CD4-positive, alpha-beta T cell (primary cell): ENCODE measurements at places on chromosomes 2 and 18. TPM values are rescaled to one million over a fixed set of nuclear protein-coding genes. Genes with fewer than 3 reads are reported as not detected.
A peak's percentile ranks its signal among the peaks of the same experiment; 100 is the strongest.

- H3K4me1 ChIP-seq: no peaks in the 10 kb centered on the region
- H3K4me3 ChIP-seq: no peak overlapping the region
- H3K27ac ChIP-seq: no peak overlapping the region
- no peak for DNase-seq
- H3K27me3 ChIP-seq: no peaks in the 10 kb centered on the region
Measured at GRCh38 chr2:10883801-10884478, 27.8 kb upstream of the KCNF1 start.

DNA sequence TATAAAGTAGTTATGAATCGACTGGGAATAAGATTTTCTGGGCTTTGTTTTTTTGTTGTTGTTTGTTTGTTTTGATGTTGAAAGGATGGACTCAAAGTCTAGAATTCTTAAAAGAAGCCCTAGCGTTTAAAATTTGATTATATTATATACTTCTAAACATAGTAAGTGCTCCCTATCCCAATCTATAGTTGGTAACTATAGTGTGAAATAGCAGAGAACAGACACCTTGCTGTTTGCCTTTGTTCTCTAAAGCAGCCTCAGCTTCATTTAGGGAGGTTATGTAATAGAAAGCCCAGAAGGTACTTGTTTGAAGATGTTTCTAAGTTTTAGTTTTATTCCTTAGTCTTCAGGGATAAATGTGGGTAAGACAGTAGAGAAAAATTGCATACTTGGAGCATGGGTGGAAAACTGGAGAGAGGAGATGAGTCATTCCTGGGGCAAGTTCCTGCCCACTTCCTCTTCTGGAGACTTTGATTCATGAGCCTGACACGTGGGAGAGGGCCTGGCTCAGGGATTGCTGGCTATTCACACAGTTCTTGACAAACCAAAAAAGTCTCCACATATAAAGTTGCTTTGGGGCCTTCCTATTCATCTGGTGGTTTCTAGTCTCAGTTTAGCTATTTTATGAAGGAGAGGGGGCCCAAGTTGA lies 131.9 kb downstream of the MYO1B start:
- no peak overlapping the region for H3K4me3 ChIP-seq
- no peaks in the 10 kb centered on the region for H3K36me3 ChIP-seq
- no peaks in the 10 kb centered on the region for H3K27me3 ChIP-seq
- H3K27ac ChIP-seq: no peak overlapping the region

The GNAL gene
- 0.19 TPM for total RNA-seq

DNA sequence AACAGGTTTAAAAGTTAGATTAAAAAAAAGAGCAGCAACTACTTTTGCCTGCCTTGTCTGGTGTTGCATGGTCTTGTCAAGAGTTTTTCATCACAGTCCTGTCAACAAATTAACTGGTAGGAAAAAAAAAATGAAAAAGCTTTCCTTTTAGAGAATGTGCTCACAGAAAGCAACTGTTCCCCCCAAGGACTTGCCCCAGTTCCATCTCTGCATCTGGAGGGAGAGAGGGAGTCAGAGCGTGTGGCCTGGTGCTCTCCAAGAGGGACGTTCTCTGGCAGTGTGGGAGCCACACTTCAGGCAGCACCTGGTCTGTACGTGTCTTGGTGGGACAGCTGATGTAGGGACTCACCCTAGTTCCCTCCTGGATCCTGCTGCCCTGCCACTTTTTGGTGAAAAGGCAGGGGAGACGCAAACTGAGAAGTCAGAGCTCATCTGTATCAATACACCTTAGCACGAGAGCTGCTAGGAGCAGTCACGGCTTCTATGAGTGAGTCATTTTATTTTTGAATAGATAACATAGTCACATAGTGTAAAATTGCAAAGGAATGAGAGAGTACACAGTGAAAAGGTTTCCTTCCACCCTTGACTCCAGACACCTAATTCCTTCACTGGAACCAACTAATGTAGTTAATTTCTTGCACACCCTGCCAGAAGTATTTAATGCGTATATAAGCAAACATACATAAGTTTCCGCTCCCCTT lies 172.5 kb upstream of the MGAT5 start:
- DNase-seq: no peak
- H3K36me3 ChIP-seq: no peaks in the 10 kb centered on the region
- H3K27ac ChIP-seq: no peak overlapping the region
- H3K27me3 ChIP-seq: no peaks in the 10 kb centered on the region
- H3K4me3 ChIP-seq: no peak overlapping the region
- no peaks in the 10 kb centered on the region for H3K4me1 ChIP-seq

The CRYGC gene
- not detected for total RNA-seq

The IRS1 gene
- total RNA-seq: 2.9 TPM

The BCL11A gene
- 3.3 TPM for total RNA-seq

DNA sequence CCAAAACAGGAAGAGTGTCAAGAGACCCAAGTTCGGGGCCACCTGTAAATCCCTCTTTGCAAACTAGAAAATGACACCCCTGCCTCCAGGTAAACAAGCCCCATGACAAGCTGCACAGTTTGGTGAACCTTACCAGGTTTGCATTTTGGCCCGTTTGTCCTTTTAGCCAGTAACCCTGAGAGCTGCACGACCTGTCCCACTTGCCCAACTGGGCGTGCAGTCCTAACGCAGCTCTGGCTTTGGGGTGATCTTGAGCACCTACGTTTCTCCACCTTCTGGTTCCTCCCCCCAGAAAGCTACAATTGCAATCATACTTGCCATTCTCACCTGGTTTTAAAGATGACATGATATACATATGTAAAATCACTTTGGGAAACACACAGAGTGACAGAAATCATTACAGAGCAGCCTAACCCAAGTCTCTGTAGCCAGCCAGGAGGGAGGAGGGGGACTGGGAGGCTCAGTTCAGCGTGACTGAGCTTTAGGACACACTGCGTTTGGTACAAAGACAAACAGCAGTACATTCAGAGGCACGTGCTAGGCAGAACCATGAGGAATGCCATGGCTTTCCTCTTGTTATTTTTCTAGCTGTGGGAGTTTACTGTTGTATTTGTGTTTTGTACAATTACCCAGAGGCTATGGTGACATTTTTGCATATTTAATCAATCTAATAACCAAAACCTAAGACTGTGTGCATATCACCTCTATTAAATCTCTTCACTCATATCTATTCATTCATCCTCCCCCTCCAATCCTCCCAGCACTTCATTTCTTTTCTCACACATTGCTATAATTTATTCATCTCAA lies 304.0 kb downstream of the IRS1 start:
- no peaks in the 10 kb centered on the region for H3K27me3 ChIP-seq
- H3K4me3 ChIP-seq: no peak overlapping the region
- H3K27ac ChIP-seq: no peak overlapping the region
- H3K36me3 ChIP-seq: no peaks in the 10 kb centered on the region
- DNase-seq: no peak

GRCh38 chr2:207150284-207150683 lies 15.5 kb downstream of the KLF7 start:
- H3K4me1 ChIP-seq: peaks cover 19% of the 10 kb centered on the region
- no peaks in the 10 kb centered on the region for H3K36me3 ChIP-seq
- DNase-seq: no peak
- no peak overlapping the region for H3K27ac ChIP-seq
- H3K4me3 ChIP-seq: no peak overlapping the region

GRCh38 chr2:109372614-109373013 lies 241.2 kb downstream of the SEPTIN10 start:
- H3K27me3 ChIP-seq: no peaks in the 10 kb centered on the region
- DNase-seq: no peak
- H3K36me3 ChIP-seq: no peaks in the 10 kb centered on the region
- H3K4me3 ChIP-seq: no peak overlapping the region
- no peaks in the 10 kb centered on the region for H3K4me1 ChIP-seq
- no peak overlapping the region for H3K27ac ChIP-seq

GRCh38 chr18:50748243-50749229 lies 71.3 kb downstream of the MRO start:
- no peak for DNase-seq
- no peak overlapping the region for H3K27ac ChIP-seq
- H3K4me3 ChIP-seq: no peak overlapping the region
- H3K27me3 ChIP-seq: peaks cover 8% of the 10 kb centered on the region

GRCh38 chr2:98085649-98086048 lies 1.3 kb upstream of the VWA3B start:
- no peaks in the 10 kb centered on the region for H3K36me3 ChIP-seq
- H3K27ac ChIP-seq: no peak overlapping the region
- H3K4me3 ChIP-seq: no peak overlapping the region

- H3K36me3 ChIP-seq: no peaks in the 10 kb centered on the region
- no peak overlapping the region for H3K27ac ChIP-seq
- no peak for DNase-seq
- H3K27me3 ChIP-seq: no peaks in the 10 kb centered on the region
- no peak overlapping the region for H3K4me3 ChIP-seq
- H3K4me1 ChIP-seq: no peaks in the 10 kb centered on the region
Measured at GRCh38 chr18:74248595-74248994, 43.2 kb downstream of the CYB5A start.

DNA sequence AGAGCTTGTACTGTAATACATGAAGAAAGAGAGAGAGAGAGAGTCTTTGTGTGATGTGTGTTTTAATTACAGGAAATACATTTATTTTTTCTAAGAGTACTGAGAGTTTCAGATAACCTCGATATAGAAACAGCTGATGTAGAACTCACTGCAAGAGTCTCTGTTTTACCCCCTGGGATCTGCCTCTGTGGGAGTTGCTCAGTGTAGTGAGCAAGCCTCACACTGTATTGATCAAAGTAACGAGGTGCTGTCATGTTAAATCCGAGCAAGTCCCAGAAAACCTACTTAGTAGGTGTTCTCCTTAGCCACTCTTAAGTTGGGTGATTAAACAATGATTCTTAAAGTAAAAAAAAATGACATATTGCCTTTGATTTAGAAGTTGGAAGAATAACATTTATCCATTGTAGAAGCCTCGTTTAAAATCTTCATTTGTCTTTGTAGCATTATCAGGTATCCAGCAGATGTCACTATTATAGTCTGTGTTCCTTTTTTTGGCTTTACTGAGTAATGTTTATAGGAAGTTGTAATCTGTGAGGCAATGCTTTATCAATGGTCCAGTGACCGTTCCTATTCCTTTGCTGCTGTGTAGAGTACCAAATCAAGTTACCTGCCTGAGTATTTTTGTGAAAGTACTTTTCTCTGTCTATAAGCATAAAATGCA lies 219.0 kb downstream of the MYO3B start:
- DNase-seq: no peak
- H3K27ac ChIP-seq: no peak overlapping the region
- H3K4me3 ChIP-seq: no peak overlapping the region
- no peaks in the 10 kb centered on the region for H3K4me1 ChIP-seq

- no peaks in the 10 kb centered on the region for H3K4me1 ChIP-seq
- no peak overlapping the region for H3K27ac ChIP-seq
- DNase-seq: no peak
- no peak overlapping the region for H3K4me3 ChIP-seq
Measured at GRCh38 chr2:121925466-121925865, 170.0 kb downstream of the TSN start.

DNA sequence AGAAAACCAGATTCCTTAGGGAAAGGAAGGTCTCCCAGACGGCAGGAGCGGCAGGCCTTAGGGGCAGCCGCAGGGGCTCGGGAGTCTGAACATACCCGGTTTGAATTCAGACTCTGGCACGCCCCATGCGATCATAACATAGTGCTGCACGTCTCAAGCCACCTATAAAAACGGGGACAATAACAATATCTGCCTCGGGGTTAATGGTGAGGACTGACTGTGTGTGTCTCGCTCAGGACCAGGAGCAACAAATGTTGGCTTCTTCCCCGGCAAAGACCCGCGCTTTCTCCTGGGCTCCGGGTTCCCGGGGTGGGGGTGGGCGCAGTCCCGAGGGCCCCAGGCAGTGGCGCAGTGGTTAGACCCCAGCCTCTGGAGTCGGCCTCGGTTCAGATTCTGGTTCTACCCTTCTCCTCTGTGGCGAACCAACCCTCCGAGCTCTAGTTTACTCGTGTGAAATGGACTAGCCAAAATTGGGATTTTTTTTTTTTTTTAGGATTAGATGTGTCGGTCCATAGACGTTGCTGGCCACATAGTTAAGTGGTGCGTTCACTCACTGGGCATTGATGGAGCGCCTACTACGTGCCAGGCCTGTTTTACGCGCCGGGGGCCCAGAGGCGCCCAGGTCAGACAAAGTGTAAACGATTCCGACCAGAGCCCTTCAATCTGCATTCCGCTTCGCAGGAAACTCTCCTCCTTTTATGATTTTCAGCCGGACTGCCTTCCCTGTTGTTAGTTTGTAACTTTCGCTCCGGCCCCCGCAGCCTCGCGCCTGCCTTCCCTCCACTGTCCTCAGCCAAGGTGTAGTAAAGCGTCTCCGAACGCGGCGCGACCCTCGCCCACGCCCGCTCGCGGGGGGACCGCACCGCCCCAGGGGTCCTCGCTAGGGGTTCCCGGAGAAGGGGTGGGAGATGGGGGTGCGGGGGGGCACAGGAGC lies 820 bp upstream of the SH3BP4 start:
- no peak overlapping the region for H3K27ac ChIP-seq
- H3K4me3 ChIP-seq: peak overlapping the region; percentile 16
- H3K4me1 ChIP-seq: peaks cover 8% of the 10 kb centered on the region
- H3K27me3 ChIP-seq: peaks cover 41% of the 10 kb centered on the region

- no peak overlapping the region for H3K27ac ChIP-seq
- H3K4me3 ChIP-seq: no peak overlapping the region
- H3K27me3 ChIP-seq: no peaks in the 10 kb centered on the region
Measured at GRCh38 chr2:16623031-16623430, 42.6 kb downstream of the CYRIA start.

DNA sequence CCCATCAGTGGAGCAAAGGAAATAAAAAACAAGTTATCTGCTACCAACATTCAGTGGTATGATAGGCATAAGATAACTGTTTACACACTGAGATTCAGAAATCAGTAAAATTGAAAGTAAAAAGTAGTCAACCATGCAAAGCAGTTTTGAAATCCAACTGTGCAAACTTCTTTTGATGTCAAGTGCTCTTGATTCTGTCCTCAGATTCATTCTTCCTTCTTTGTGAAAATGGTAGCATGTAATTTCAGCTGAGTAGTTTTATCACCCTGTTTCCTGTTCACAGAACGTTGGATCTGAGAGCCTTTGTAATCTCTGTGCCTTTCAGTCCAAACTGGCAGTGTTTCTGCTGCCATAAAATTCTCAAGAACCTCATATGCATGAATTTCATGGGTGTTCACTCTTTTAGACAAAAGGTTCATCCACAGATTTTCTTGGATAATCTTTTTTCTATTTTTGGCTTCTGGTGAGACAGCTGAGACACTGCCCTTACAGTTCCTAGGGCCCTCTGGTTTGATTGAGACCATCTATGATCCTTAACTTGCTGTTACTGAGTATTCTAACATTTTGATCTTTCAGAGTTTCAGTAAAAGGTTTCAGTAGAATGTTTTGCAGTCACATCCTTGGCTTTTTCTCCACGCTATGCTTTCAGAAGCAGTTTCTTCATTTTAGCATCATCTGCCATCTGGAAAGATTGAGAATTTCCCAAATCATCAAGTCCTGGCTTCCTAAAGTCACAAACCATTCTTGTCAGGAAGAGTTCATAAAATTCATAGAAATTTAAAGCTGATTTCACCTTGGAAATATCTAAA lies 272.3 kb upstream of the EPHA4 start:
- no peak for DNase-seq
- H3K4me3 ChIP-seq: no peak overlapping the region
- H3K4me1 ChIP-seq: no peaks in the 10 kb centered on the region
- H3K27ac ChIP-seq: no peak overlapping the region
- H3K36me3 ChIP-seq: no peaks in the 10 kb centered on the region
